Right atrium auricular region (tissue), 2 donors: ENCODE measurements at places on chromosomes 11 and 22. TPM values are rescaled to one million over a fixed set of nuclear protein-coding genes. Genes with fewer than 3 reads are reported as not detected.

- no peaks in the 10 kb centered on the region for H3K4me1 ChIP-seq
- H3K27me3 ChIP-seq: no peaks in the 10 kb centered on the region
- no peak for DNase-seq
- H3K36me3 ChIP-seq: no peaks in the 10 kb centered on the region
- no peak overlapping the region for H3K27ac ChIP-seq
- H3K4me3 ChIP-seq: no peak overlapping the region
These were observed 25.6 kb upstream of the SORL1-AS1 start for GRCh38 chr11:121478226-121478894.

DNA sequence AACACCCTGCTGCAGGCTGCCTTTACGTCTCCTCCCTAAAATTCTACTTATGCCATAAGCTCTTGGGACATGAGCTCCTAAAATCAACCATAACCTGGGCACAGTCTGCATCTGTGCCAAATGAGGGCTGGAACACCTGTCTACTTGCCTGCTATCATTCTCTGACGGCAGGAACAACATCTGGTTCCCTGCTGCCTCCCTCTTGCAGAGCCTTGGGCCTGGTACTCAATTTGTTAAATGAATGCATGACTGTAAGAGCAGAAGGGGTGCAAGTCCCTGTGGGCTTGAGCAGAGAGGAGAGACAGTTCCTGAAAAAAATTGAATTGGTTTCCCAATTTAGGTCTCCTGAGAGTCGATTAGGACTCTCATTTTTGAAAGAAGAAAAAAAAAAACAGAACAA lies 66.7 kb upstream of the CSNK2A3 start:
- H3K36me3 ChIP-seq: no peaks in the 10 kb centered on the region
- DNase-seq: no peak
- H3K4me1 ChIP-seq: peaks cover 44% of the 10 kb centered on the region
- no peak overlapping the region for H3K4me3 ChIP-seq
- H3K27me3 ChIP-seq: no peaks in the 10 kb centered on the region

- H3K4me1 ChIP-seq: no peaks in the 10 kb centered on the region
- peaks cover 9% of the 10 kb centered on the region for H3K36me3 ChIP-seq
- no peak overlapping the region for H3K4me3 ChIP-seq
- H3K27ac ChIP-seq: no peak overlapping the region
- H3K27me3 ChIP-seq: no peaks in the 10 kb centered on the region
These were observed 54.3 kb downstream of the IGSF9B start for GRCh38 chr11:133902506-133902905.

- H3K27me3 ChIP-seq: peaks cover 32% of the 10 kb centered on the region
- H3K27ac ChIP-seq: no peak overlapping the region
- H3K36me3 ChIP-seq: no peaks in the 10 kb centered on the region
- no peak for DNase-seq
- no peaks in the 10 kb centered on the region for H3K4me1 ChIP-seq
- H3K4me3 ChIP-seq: no peak overlapping the region
These were observed 48.7 kb downstream of the CYTH4 start for GRCh38 chr22:37331034-37331428.

Gene TRIM49
- not detected for total RNA-seq

Gene SLC16A8
- not detected for total RNA-seq
